ENCODE measurements at places on chromosomes 6 and 20.

DNA sequence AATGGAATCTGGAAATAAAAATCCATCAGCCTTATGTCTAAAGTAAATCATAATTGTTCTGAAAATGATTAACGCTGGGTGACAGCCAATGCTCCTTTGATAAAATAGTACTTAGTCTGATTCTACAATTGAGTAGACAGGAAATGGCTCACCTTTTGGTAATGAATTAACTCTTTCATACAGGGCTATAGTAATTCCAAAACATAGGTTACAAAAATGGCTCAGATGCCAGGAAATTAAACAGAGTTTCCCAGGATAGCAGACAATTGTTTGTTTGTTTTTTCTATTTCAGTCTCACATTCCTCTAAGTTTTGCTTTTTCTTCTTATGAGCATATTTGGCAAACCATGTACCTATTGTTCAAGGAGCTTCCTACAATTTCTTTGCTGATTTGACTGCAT lies 257.2 kb upstream of the EPHA7 start:
- DNase-seq, result no peak

- DNase-seq, result no peak
These were observed 1272.1 kb downstream of the EPHA7 start for GRCh38 chr6:92147246-92147645.

- peak; percentile 79 for DNase-seq
These were observed at the start of gene TAF4 for GRCh38 chr20:62065674-62066338. TAF4 (minus strand) TSS chr20:62065881; CDS start chr20:62065810, 71 bp downstream.

- no peak for DNase-seq
These were observed 949.7 kb downstream of the HACE1 start for GRCh38 chr6:103910018-103910417.

DNA sequence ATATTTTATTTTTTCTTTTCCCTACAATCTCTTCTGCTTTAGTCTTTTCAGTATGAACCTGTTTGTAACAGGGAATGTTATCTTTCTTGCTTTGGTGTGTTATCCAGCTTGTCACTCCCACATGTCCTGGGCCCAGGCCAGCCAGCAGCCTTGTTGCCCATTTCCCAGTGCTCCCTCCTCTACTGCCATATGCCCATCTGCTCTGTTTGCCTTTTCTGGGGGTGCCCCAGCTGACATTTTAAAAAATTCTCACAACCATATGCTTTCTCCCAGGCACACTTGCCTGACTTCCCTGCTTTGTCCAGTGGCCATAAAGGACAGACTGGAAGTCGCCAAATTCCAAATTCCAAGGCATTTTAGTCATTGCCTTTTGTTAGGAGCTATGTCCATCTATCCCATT lies 23.6 kb upstream of the LMBRD1 start:
- no peak for DNase-seq

DNA sequence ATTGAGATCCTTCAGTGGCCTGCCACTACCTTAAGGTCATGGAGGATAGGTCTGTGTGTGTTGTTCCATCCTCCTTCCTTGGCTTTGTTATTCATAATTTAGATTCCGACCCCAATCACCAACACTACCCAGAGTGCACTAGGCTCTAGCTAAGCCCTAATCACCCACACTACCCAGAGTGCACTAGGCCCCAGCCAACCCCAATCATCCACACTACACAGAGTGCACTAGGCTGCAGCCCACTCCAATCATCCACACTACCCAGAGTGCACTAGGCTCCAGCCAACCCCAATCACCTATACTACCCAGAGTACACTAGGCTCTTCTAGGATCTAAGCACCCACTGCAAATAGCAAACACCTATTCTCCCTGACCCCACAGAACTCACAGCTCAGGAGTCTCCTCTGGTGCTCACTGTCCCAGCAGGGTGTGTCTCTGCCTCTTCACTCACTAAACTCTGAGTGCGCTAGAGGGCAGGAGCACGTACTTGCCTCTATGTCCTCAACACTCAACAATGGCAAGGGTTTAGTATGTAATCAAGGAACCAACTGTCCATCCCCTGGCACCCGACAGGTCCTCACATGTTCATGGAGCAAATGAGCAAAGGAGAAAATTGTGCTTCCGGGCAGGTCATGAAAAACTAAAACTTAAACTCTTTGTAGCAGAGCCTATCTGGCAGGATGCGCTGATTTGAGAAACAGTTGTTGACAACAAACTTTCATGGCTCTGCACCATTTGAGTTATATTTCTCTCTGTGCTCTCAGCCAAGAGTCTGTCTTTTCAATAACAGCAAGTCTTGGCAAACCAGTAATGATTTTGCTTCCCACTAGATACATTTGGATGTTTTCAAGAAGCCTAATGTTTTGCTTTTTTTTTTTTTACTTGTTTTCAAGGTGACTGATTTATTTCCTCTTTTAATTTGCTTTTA lies 54.3 kb downstream of the SLC22A23 start:
- no peak for DNase-seq

- DNase-seq, result no peak
These were observed 94.2 kb downstream of the OLIG3 start for GRCh38 chr6:137399881-137400443.

DNA sequence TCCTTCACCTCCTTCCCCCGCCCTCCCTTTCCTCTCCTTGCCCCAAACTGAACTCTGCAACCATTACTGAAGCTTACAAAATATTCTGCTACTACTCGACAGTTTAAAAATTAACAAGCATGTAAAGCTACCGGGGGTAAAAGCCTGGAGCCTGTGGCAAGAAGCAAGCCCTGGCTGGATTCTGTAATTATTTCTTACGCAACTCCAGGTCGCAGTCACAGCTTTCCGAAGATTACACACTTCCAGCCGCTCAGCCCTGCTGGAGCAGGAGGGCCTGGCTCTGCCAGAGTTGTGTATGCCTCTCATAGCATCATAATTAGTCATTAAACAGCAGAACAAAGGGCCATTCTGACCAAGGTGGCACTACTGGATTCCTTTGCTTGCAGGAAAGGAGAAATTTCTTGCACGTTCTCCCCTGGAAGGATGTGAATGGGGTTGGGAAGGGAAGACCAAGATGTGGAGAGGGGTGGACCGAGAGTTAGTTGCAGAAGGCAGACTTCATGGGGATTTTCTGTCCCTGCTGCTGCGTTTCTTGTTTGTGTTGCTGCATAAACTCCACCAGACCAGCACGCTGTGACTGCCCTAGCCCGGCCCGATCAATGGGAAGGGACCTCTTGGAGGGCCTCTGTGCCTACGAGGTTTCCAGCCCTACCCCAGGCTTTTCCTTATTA lies 23.6 kb downstream of the FOXQ1 start:
- DNase-seq, result peak; percentile 89

DNA sequence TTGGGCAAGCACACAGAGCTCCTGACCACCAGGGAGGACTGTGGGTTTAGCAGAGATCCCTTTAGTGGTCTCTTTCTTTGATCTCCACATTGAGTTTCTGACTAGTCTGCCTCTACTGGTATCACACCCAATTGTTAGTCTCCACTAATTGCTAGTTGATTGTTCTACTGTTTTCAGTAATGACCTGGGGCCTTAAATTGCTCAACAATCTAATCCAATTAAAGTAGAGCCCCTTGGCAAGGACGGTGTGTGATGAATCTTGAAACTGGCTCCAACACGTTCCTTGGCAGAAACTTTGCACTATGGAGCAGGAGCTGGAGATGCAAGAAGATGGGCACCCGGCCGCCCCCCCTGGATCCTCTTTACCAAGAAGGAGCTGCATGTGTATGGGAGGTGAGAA lies 12.3 kb downstream of the FAM50B start:
- DNase-seq, result no peak

DNA sequence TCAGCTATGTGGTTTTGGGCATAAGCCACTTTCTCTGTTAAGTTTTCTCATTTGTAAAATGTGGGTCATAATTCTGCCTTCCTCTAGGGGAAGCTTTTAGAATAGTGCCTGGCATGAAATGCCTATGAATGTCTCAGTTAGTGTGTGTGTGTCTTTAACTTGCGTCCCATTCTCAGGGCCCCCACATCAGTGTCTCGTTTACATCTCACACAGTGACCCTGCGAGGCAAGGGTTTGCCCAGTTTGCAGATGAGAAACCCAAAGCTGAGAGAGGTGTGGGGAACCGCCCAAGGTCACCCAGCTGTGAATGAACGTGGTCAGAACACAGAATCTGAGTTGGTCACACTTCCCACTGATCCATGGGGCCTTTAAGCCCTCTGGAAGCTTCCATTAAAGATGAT lies 14.1 kb downstream of the DYNLRB1 start:
- DNase-seq, result no peak

DNA sequence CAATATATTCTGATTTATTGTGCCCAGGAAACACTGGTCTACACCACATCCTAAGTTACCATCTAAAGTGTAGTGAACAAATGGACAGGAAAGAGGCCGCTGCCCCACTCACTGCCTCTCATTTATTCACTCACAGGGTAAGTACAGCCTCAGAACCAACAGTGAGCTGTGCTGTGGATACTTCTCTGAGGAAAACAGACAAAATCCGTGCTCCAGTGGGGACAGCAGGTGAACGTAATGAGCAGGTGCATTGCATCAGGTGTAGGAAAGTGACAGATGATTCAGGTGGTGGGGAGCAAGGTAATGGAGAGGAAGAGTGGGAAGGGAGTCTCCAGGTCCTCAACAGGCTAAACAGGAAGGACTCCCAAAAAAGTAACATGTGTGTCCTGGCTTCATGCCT lies 8.4 kb upstream of the ULBP2 start:
- DNase-seq, result no peak

- no peak for DNase-seq
These were observed 1.4 kb upstream of the HLA-E start for GRCh38 chr6:30487926-30488325.

- DNase-seq, result no peak
These were observed 51.3 kb upstream of the TGM3 start for GRCh38 chr20:2244523-2244922.

GRCh38 chr20:1944345-1945091 lies 49.3 kb downstream of the SIRPA start:
- DNase-seq, result no peak

GRCh38 chr6:94278146-94278545 lies 858.8 kb upstream of the EPHA7 start:
- no peak for DNase-seq

GRCh38 chr6:130775411-130776012 lies 51.7 kb upstream of the SMLR1 start:
- peak; percentile 34 for DNase-seq

DNA sequence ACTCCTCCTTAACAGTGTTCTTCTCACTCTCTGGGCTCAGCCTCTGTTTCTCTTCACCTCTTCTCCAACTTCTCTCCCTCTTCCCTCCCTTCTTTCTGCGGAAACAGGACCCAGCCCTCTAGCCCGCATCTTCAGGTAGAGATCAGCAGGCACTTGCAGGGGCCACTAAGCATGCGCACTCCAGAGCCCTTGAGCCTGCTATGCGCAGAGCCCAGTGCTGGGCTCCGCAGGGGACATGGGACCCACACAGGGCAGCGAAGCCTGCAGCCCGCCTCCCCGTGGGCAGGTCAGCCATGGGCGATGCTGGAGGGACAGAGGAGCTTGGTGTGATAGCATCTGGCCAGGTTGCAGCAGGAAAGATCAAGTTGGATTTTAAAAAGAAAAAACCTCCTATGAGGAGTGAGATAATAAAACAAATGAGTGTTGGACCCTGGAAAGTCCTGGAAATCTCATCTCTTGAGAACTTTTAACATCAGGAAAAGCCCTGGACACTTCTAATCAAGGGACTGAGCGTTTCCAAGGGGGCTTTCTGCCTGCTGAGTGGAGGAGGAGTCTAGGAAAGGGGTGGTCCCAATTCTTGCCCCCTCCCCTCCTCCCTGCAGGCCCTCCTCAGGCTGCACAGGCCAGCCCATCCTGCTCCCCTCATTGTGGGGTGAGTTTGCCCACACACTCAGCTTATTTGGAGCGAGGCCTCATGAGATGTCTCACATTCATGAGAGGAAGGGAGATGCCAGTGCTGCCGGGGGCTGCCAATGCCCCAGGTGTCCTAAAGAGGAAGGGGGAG lies 71.9 kb downstream of the MDGA1 start:
- no peak for DNase-seq

DNA sequence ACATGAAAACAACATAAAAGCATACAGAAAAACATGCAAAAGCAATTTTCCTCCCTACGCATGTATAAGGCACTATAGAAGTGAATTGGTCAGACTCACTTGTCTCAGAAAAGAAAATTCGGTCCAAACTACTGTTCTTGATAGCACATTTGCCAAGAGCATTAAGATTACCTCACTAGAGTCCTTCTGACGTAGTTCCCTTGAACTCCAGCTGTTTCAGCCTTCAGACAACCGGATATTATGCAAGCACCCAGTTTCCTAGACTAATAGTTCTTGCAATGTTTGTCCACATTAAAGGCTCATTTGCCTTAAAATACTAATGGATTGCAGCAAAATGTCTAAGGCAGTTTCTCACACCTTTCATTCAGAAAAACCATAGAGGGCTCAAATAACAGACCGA lies 2.5 kb upstream of the CASS4 start:
- no peak for DNase-seq

DNA sequence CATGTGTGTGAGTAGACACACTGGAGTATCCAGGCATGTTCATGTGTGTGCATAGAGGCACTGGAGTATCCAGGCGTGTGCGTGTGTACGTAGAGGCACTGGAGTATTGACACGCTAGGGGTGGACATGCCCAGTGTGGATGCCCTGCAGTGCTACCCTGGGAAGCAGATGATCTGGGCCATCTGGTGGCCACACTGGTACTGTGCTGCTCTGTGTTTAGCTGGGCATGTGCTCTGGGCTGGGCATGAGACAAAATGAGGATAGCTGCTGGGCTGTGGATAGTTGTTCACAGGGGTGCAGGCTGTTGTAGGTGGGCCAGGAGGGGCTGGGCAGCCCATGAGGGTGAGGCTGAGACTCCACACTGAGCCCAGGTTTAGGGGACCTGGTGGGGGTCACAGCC lies 24.0 kb upstream of the NPBWR2 start:
- DNase-seq, result peak; percentile 29

GRCh38 chr6:159254186-159254585 lies 85.0 kb downstream of the FNDC1 start:
- peak; percentile 19 for DNase-seq

GRCh38 chr6:136511926-136512325 lies 38.3 kb downstream of the MAP7 start:
- DNase-seq, result no peak

GRCh38 chr6:26592649-26593048 lies 4.1 kb upstream of the ABT1 start:
- DNase-seq, result peak; percentile 23

- no peak for DNase-seq
These were observed 28.9 kb downstream of the LAMA5 start for GRCh38 chr20:62338294-62338620.

- DNase-seq, result no peak
These were observed 85.0 kb upstream of the KCNK16 start for GRCh38 chr6:39407446-39407993.

GRCh38 chr6:3451498-3451897 lies 5.4 kb downstream of the SLC22A23 start:
- no peak for DNase-seq

DNA sequence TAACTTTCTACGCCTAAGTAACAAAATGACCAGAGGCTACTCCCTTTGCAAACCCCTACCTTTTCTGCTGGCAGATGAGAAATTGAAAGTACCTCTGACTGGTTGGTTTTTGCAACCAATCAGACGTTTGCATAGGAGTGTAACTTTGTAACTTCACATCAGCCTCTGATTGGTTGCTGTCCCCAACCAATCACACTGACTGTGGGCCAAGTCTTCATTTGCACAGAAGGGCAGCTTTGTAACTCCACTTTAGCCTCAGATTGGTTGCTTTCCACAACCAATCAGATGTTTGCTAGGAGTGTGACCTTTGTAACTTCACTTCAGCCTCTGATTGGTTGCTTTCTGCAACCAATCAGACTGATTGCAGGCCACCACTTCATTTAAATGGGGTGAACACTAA lies 89.1 kb downstream of the ME1 start:
- DNase-seq, result no peak

- peak; percentile 15 for DNase-seq
These were observed 350.7 kb upstream of the RNF24 start for GRCh38 chr20:4366076-4366475.

Measured in EL (cell line).